Tibial artery (tissue), 4 donors: ENCODE measurements at places on chromosomes 4 and X.

GRCh38 chr4:189299706-189300105 is 641.0 kb upstream of the FRG1 start:
- no peak for DNase-seq

DNA sequence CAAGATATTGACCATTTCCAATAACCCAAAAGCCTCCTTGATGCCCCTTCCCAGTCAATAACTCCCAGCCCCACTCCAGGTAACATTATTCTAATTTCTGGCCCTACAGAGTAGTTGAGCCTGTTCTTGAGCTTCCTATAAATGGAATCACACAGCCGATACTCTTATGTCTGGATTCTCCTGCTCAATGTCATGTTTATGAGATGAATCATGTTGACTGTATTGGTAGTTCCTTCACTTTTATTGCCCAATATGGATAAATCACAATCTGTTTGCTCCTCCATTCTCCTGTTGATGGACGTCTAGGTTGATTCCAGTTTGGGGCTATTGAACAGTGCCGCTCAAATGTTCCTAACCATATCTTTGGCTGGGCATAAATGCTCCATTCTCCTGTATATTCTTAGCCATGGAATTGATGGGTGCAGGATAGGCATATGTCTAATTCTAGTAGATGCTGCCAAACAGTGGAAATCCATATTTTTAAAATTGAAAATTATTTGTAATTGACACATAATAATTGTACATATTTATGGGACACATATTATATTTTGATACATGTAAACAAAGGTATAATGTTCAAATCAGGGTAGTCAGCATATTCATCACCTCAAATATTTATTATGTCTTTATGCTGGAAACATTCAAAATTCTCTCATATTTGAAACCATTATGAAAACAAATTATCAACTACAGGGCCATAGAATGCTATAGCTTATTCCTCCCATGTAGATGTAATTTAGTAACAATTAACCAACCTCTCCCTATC is 40.5 kb upstream of the SLC2A9 start:
- no peak for DNase-seq

DNA sequence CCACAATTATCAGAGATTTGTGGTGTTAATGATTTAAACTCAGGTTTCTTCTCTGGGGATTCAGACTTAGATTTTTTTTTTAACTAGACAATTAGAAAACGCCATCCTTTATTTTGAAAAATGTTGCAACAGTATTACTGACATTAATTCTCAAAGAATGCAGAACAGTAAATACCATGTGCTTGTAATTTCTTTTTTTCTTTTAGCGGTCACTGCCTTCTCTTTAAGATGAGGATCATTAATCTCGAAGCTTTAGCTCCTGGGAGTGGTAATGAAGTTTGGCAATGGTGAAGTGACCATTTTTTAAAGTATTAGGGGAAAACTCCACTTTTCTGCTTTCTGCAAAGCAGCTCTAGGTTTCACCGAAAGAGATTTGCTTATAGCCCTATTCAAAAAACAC is 164.0 kb upstream of the MBNL3 start:
- no peak for DNase-seq

DNA sequence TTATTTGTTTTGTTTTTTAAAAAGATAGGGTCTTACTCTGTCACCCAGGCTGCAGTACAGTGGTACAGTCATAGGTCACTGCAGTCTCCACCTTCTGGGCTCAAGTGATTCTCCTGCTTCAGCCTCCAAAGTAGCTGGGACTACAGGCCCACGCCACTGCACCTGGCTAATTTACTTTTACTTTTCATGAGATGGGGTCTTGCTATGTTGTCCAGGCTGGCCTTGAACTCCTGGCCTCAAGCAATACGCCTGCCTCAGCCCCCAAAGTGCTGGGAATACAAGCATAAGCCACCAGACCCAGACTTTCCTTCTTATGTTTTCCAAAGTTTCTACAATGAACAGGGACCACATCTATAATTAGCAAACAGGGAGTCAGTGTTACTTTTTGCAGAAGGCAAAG is 37.9 kb upstream of the MXD4 start:
- peak; percentile 9 for DNase-seq

GRCh38 chrX:21943460-21944135 is 3.1 kb downstream of the SMS start:
- no peak for DNase-seq

DNA sequence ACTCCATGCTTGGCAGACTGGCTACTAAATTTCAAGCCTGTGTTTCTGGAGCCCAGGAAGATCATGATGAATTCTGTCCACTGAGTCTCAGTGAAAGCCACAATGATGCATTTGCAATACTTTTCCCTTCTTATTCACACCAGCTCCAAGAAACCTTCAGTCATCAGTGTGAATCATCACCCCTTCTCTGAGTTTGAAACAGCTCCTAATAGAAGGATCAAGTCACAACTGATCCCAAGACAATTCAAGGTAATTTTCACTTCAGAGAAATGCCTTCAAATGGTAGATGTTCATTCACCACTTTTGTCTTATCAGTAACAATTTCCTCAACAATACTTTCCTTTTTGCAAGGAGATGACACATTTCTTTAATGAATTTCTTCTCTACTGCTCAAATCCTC is 257.4 kb downstream of the NLGN4X start:
- no peak for DNase-seq

GRCh38 chrX:129071390-129071789 is 451.9 kb downstream of the SMARCA1 start:
- no peak for DNase-seq

- no peak for DNase-seq
Measured at GRCh38 chr4:24137671-24138601, 248.1 kb upstream of the PPARGC1A start.

- DNase-seq = no peak
Measured at GRCh38 chrX:338281-338835, 19.8 kb upstream of the GTPBP6 start.

- DNase-seq = no peak
Measured at GRCh38 chr4:132071815-132072214, 1077.3 kb upstream of the PCDH10 start.

DNA sequence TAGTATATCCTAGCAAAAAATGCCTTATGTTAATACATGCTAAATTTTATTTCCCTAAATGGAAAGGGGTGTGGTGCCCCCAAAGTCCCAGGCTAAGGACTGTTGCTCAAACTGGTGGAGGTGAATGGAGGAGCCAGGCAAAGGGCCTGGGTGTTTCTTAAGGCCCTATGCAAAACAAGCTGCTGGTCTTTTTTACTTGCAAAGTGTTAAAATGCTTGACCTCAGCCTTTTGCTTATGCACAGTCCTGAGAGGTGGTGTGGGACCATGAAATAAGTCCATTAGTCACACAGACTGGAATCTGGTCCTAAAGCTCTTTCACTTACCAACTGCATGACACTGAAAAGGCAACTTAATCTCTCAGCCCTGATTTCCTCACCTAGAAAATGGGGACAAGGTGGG is 223.5 kb upstream of the MBNL3 start:
- DNase-seq = no peak

- DNase-seq = no peak
Measured at GRCh38 chrX:21683941-21684340, 25.8 kb upstream of the KLHL34 start.

- no peak for DNase-seq
Measured at GRCh38 chr4:6752486-6752829, 30.1 kb upstream of the KIAA0232 start.

DNA sequence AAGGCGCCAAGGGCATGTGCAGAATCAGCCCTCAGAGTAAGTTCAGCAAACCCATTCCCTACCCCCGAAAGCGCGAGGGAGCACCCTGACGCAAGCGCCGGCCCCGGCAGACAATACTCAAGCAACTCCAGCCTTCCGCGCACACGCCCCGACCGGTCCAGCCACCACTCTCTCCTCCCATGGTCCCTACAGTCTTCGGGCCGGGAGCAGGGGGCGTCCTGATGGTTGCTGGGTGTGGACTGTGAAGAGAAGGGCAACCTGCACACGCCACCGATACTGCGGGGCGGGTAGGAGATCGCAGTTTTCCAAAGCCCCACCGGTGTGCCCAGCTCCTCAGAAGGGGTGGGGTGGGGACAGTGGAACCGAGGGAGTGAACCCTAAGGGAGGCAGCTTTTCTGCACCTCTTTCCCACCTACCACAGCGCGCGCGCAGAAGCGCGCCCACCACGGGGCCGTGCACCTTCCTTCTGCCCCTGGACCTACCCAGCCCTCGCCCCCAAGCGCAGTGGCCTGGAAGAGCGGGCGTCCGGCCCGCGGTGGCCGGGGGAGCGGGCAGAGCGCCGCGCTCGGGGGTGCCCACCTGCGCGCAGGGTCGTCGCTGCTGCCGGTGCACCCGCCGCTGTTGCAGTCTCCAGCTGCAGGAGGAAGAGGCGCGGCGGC is 650.2 kb upstream of the DIPK2B start:
- no peak for DNase-seq

GRCh38 chrX:39418731-39419638 is 617.7 kb downstream of the MID1IP1 start:
- no peak for DNase-seq

DNA sequence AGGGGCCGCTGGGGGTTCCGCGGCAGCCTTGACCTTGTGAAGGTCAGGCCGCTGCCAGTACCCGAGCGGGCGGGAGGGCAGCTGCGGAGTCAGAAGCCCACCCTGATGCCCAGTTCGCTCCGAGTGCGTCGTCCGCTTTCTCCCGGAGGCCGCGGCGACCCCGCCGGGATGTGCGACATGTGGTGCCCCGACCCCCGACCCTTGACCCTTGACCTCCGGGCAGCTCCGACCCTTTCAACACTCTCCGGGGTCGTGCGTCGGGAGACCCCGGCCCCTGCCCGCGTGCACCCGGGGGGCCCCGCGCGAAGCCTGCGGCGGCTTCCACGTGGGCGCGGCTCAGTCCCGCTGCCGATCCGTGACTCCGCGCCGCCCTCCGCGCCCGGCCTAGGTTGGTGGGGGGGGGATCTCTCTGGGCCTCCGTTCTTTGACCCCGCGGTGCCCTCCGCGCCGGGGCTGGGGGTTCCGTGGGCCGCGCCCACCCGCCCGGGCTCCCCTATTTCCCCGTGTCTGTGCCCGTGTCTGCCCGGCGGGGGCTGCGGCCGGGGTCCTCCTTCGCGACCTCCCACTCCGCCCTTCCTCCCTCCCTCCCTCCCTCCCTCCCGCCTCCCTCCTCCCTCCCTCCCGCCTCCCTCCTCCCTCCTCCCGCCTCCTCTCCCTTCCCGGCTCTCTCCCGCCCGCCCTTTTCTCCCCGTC is 609 bp upstream of the SLC25A6 start:
- DNase-seq = peak; percentile 73

- peak; percentile 41 for DNase-seq
Measured at GRCh38 chrX:129706400-129707072, 32.2 kb upstream of the XPNPEP2 start.

GRCh38 chrX:102966701-102967100 is 29.6 kb downstream of the RAB40AL start:
- no peak for DNase-seq

- DNase-seq = no peak
Measured at GRCh38 chr4:42420140-42420539, 22.9 kb downstream of the SHISA3 start.

GRCh38 chr4:76373919-76374552 is 46.9 kb downstream of the CCDC158 start:
- DNase-seq = no peak

GRCh38 chrX:135973548-135974278 is at the start of gene MMGT1:
MMGT1 (minus strand) TSS chrX:135973988; CDS start chrX:135973675, 313 bp downstream.
- DNase-seq = peak; percentile 88

DNA sequence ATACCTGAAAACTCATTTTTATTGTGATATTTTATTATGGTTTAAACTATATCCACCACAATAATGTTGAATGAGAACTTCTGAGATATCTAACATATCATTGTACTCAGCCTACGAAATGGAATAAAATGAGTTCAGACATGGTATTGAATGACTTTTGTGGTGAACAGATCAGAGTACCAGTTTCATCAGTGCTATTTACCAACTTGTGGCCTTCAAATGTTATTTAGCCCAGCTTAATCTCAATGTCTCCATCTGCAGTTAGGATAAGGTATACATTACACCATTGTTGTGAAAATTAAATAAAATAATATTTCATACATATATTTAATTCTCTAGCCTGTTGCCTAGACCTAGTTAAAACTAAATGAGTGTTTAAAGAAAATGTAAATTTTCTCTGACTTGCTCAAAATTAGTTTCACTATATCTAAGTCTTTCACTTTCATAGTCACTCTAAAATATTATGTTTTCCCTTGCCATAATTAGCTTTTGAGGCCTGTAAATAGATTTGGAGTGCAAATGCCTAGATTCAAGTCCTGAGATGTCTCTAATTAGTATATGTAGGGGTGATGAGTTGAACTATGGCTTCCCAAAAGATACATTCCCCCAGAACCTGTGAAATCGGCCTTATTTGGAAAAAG is 594.2 kb downstream of the STPG2 start:
- no peak for DNase-seq

- DNase-seq = no peak
Measured at GRCh38 chr4:31005037-31005436, 284.9 kb downstream of the PCDH7 start.

GRCh38 chr4:126705266-126705665 is 927.5 kb upstream of the INTU start:
- DNase-seq = no peak
